ENCODE measurements at places on chromosomes 3 and 15.

GRCh38 chr3:179715582-179715981, 62.7 kb downstream of the USP13 start:
- DNase-seq: no peak

GRCh38 chr15:38130740-38131498, 121.7 kb upstream of the SPRED1 start:
- DNase-seq: no peak

GRCh38 chr3:167870181-167870580, 134.7 kb downstream of the SERPINI1 start:
- no peak for DNase-seq

GRCh38 chr15:35062738-35063099, 22.4 kb downstream of the NANOGP8 start:
- DNase-seq: no peak

DNA sequence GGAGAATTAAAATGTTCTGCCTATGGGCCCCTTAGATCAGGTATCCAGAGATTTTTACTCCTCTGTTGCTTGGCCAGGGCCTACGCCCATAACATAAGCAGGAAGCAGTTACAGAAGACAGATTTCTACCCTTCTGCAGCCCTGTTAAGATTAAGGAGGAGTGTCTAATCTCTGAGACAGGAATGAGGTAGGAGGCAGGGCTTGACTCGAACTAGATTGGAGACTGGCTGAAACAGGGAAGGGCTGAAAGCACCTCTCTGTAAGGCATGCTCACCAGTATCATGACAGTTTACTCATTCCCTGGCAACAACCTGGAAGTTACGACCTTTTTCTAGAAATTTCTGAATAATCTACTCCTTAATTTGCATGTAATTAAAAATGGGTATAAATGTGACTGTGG, 16.7 kb downstream of the PLA2G4D start:
- DNase-seq: no peak

Data from type B pancreatic cell (in vitro differentiated cells).